ENCODE measurements at places on chromosomes 11 and 22.

DNA sequence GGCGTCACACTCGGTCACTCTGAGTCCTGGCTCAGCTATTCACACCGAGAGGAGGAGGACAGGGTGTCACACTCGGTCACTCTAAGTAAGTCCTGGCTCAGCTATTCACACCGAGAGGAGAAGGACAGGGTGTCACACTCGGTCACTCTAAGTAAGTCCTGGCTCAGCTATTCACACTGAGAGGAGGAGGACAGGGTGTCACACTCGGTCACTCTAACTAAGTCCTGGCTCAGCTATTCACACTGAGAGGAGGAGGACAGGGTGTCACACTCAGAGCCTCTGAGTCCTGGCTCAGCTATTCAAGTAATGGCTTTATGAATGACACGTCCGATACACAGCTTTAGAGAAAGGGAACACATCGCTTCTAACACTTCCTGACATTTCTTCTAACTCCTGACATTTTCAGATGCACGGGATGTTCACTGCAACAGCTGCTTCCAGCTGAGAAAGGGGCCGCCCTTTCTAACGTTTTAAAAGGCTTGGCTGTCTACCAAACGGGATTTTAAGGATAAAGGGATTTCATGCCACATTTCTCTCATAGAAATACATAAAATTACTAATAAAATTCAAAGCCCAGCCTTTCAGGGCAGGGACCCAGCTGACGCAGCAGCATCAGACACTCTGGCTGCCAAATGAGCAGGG is 28.1 kb downstream of the DRD4 start:
- no peak for DNase-seq

DNA sequence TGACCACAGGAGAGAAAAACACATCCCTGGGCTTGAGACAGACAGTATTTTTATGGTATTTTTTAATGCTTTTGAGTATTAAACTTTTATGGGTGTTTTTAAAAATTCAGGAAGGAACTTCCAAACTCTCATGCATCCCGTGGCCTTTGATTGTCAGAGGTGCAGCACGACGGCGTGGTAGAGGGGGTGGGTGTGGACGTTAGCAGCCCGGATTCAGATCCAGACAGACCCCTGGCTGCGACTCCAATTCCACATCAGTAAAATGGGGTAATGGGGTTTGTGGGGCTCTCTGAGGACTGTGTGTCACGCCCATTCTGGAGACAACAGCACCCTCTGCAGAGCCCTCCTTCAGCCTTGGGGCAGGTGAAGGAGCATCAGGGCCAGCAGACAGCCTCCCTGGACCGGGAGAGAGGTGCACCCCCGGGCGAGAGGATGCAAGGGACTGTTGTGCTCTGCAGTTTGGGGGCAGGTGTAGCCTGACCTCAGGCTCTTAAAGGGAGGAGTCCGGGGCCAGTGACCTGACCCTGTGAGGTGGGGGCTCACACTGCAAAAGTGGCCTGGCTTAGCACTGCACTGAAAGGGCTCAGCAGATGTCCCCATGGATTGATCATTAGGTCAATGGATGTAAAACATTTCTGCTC is 1024.3 kb downstream of the TBC1D22A start:
- DNase-seq: no peak

GRCh38 chr22:17896586-17896985 is 122.3 kb upstream of the BID start:
- no peak for DNase-seq

DNA sequence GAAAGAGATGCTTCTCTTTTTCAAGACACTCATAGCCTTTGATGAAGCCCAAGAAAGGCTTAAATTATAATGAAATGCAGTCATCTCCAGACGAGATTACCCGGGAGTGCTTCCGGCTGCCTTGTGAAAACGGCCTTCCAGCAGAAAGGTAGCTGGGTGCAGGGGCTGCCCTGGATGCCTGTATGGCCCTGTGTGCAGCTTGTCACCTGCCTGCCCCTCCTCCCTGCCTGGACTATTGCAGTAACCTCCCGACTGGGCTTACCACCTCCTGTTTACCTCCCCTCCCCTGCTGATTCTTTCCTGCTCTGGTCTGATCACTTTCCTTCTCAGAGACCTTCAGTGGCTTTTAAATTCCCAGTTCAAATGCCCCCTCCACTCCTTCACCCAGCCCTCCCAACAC is 126.4 kb upstream of the SYT13 start:
- no peak for DNase-seq

DNA sequence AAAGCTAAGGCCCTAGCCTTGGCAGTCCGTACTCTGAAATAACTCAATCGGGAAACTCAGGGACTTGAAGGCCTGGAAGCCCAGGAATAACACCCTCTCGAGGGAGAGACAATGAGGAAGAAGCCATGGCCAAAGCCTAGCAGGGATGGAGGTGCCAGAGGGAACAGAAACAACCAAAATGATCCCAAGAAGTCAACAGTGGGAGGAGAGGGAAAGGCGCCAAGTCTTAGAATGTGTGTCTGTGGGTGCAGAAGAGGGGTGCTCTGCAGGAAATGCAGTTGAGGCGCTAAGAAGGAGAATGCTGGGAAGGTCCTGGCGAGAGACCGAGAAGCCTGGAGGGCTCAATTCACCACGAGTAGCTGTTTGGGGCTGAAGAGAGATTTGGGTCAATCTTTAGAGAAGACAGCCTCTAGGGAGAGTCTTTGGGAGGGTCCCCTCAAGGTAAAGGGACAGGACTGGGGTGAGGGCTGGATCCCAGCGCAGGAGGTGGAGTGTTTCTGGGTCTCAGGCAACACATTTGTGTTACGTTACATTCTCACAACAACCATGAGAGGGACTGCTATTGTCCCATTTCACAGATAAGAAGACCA is 760 bp upstream of the MAPK8IP1 start:
- DNase-seq: no peak

DNA sequence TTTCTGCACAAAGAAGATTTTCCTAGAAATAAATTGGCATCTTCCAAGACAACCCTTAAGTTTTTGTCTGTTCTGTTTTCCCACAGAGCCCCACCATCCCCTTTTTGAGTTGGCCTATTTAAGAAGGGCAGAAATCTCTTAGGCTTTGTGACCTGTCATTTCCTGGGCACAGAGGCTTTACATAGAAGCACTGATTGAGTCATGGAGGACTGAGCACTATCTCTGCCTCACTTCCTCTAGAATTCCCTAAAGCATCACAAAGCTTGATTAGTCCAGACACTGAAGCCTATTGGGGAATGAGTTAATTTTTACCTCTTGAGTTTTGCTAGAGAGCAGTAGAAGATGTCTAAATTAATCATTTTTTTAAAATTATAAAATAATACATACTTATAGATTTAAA is 25.4 kb downstream of the TRIM44 start:
- no peak for DNase-seq

- no peak for DNase-seq
These were observed 6.0 kb downstream of the NDUFV1 start for GRCh38 chr11:67612751-67613150.
